Activated CD4-positive, CD25-positive, alpha-beta regulatory T cell (primary cell): ENCODE measurements at places on chromosomes 5 and 9.

DNA sequence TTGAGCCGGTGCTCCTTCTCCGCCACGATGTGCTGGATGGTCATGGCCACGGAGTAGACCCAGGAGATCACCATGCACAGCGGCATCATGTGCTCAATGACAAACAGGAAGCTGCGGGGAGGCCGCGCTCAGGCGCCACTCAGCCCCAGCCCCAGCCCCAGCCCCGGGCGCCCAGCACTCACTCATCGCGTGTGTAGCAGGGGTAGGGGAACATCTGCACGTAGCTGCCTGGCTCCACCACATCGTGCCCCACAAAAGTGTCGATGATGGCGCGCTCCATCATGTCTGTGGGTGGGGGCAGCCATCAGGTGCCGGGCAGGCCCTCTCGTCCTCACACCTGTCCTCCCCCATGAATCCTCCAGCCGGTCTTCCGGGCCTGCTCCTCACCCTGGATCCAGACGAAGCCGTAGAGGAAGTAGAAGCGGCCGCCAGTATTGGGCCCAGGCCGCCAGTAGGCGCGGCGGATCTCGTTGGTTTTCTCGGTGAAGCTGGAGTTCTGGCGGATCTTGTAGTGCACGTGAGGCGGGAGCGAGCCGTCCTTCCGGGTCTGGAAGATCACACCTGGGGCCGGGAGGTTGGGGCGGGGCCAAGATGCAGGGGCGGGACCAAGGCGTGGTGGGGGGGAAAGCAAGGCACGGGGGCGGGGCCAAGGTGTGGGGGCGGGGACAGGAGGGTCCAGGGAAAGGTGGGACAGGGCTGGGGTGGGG lies 10.1 kb downstream of the ABCA2 start:
- no peak for DNase-seq

- DNase-seq, result no peak
These were observed 3.0 kb upstream of the RGS14 start for GRCh38 chr5:177354711-177355110.

- DNase-seq, result no peak
These were observed 271.9 kb upstream of the ADAMTS16 start for GRCh38 chr5:4868140-4868735.

GRCh38 chr5:155529362-155529761 lies 515.8 kb downstream of the KIF4B start:
- DNase-seq, result no peak

GRCh38 chr5:111454776-111455175 lies 57.6 kb downstream of the STARD4 start:
- no peak for DNase-seq

DNA sequence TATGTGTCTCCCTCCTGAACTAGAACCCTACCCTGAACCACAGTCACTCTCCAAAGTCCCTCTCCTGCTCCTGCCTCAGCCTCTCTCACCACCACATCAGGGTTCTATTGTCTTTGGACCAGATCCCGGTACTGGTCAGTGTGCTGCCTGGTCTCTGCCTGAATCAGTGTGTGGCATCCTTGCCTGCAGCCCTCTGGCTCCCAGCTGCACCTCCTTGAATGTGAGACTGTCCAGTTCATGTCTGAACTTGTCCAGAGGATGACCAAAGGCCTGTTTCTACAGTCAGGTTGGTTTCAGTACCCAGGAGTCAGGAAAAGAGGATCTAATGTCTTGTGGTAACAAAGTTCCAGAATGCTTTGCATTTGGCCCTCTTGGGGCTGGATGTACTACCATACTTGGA lies 76.8 kb upstream of the RANBP3L start:
- DNase-seq, result no peak

DNA sequence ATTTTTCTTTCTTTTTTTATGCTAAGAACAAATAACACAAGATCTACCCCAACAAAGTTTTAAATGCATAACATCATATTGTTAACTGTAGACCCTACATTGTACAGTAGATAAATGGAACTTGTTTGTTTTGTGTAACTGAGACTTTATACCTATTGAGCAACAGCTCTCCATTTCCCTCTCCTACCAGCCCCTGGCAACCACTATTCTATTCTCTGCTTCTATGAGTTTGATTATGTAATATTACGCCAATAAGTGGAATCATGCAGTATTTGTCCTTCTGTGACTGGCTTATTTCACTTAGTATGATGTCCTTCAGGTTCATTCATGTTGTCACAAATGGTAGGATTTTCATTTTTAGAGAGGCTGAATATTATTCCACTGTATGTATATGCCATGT lies 308.2 kb upstream of the PRR16 start:
- DNase-seq, result no peak

DNA sequence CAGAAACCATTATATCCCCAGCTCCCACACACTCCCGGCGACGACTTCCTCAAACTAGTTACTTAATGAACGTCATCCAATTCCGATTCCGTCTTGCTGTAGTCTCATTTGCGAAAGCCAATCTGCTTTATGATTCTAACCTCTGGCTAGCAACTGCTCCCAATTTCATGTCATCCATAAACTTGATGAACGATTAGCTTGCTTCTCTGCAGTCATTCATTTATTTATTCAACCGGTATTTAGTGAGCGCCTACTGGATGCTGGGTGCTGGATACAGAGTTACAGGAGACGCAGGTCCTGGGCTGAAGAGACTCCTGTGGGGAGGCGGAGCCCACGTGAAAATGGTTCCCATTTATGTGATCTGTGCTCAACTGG lies 46.2 kb downstream of the TSPAN17 start:
- no peak for DNase-seq

DNA sequence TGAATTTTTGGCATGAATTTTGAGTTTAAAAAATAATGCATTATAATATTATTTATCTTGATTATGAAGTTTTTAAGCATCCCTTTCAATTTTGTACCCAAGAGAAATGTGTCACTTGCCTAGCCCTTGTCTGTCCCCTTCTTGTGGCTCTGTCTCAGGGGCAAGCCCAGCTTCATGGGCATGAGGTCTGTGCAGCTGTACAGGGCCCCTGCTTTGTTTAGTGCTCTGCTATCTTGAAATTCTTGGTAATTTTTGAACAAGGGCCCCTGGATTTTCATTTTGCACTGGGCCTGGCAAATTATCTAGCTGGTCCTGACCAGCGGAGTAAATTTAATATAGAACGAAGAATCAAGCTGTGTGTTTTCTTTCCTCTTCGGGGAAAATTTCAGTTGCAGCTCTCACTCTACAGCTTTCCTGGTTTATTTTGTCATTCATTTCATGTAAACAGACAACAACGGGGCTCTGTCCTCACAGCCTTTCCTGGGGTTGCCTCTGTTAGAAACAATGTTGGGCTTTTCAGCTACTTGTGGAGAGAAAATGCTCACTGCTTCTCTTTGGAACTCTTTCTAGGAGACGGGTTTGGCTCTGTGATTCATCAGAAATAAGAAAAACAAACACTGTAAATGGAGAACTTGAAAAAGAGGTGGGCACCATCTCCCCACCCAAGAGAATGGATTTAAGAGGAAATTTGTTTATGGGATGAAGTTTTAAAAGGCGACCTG lies 41.1 kb downstream of the LIX1 start:
- no peak for DNase-seq

- DNase-seq, result no peak
These were observed 22.0 kb upstream of the LVRN start for GRCh38 chr5:115940080-115940810.

DNA sequence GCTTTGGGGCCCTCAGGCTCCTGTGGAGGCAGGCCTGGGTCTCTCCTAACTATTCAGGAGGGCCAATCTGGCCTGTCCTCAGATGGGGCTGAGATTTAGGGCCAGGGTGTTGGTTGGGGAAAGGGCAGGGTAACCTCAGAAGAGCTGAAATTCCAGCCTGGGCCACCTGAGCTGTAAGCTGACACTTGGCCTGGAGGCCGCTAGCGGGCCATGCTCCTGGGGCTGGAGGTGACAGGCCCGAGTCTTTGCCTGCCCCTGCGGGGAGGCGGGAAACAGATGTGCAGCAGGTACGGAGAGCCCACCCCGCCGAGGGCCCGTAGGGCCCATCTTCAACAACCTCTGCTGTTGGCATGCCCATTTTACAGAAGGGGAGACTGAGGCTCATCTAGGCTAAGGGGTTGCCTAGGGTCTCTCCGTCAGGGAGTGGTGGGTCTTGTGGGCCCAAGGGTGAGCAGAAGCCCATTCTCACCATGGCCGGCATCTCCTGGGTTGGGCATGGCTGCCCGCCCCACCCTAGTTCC lies 69.5 kb downstream of the RXRA start:
- no peak for DNase-seq

GRCh38 chr9:117072216-117072615 lies 342.6 kb downstream of the ASTN2 start:
- no peak for DNase-seq

GRCh38 chr9:83629433-83630104 lies 6.6 kb downstream of the IDNK start:
- DNase-seq, result no peak

GRCh38 chr5:88248743-88249540 lies 19.7 kb downstream of the TMEM161B start:
- DNase-seq, result no peak

- no peak for DNase-seq
These were observed 92.2 kb upstream of the ADAMTS2 start for GRCh38 chr5:179437341-179438001.

DNA sequence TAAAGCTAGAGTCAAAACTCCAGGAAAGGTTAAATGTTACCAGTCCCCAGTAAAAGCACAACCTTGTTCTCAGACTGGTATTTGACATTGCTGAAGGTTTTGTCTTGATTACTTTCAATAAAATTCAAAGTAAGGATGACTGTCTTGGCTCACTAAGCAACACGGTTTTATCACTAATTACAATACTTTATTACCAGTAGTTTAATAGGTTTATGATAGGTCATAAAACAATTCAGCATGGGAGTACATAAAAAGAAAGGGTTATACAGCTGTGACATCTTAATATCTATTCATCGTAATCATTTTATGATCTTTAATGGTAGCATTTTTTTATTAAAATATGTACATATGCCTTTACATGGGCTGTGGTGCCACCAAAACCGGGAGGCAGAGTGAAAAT lies 370.7 kb upstream of the IRX2 start:
- no peak for DNase-seq

DNA sequence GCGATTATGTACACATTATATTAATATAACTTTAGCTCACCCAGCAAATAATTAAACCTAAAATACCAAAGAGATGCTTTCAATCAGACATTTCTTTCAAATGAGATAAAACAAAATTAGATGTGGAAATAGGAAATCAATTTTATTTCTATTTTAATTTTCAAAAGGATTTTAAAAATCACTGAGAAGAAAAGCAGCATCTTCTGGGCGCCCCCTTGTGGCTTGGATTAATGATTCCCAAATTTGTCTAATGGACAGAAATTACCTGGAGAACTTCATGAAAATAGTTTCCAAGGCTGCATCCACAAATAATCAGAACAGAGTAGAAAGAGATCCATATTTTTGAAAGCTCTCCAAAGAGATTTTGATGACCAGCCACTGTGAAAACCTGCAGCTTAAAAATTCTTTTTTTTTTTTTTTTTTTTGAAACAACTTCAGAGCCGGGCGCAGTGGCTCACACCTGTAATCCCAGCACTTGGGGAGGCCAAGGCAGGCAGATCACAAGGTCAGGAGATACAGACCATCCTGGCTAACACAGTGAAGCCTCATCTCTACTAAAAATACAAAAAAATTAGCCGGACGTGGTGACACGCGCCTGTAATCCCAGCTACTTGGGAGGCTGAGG lies 50.9 kb upstream of the CEMIP2 start:
- peak; percentile 3 for DNase-seq

DNA sequence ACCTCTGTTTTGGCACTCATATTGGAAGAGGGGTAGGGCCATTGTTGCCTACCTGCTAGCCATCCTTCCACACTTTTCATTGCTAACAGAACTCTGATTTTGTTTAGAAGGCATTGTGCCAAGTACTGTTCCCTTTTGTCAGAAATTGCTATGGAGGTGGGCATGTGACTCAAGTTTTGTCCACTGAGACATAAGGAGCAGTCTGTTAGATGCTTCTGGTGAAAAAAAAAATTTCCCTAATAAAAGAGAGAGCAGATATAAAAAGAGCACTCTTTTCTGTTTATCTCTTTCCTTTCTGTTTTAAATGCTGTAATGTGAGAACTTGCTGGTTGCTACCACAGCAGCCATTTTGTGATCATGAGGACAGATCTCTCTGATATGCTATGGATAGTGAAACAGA lies 21.9 kb upstream of the THG1L start:
- no peak for DNase-seq

DNA sequence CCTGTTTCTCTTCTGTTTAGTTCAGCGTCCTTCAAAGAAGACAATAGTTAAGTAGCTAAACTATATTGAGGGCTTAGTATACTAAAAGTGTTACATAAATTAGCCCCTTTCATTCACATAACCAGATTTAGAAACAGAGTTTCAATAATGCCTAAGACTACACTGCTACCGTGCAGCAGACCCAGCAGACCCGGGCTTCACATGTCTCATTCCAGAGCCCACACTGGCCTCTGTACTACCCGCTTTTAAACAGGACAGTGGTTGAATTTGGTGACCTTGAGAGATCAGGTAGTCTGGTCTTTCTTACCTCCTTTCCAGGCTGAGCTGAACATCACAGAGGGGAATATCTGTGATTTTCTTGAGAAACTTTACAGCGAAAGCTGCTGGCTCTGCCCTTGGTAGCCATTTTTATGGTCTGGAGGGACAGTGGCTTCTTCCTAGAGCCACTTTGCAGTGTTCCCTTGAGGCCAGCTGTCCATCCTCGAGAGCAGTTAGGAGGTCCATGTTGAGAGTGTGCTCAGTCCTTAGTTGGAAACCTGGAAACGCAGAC lies 56.5 kb downstream of the SLC22A5 start:
- DNase-seq, result no peak

DNA sequence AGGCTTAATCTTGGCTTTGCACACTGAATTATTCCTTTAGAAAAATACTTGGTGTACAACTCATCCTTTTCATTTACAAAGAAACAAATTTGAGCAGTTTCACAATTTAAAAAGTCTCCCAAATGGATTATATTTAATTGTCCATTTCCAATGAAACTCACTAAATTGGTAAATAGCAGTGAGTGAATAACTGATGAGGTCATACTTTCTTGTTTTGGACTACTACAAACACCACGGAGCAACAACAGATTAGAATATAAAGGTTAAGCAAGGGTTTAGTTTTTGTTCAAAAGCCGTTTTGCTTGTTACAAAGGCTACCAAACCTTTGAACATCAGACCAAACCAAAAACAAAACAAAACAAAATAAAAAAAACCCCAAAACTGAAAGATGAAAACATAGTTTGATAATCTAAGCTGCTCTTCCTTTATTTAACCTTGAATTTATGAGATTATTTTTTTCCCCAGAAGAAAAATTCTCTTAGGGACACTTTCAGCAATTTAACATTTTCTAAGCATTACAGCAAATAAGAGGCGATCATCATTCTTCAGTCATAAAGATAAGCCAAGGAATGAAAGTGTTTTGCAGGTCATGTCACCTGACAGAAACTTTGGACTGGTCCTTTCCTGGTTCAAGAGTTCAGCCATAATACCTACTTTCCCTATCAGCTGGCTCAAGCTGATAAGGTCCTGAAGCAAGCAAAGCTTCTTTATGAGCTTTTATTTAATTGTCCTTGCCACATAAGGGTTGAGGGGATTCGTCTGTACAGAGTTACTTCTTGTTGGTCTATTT lies 99.7 kb upstream of the CDKN2B start:
- no peak for DNase-seq

- no peak for DNase-seq
These were observed 66.3 kb downstream of the NR2F1 start for GRCh38 chr5:93649234-93649900.

- no peak for DNase-seq
These were observed 186.3 kb upstream of the ADCY2 start for GRCh38 chr5:7209658-7210057.

- DNase-seq, result no peak
These were observed 42.0 kb downstream of the UBE2QL1 start for GRCh38 chr5:6490693-6491092.
